ENCODE measurements at places on chromosomes 16 and 17. TPM values are rescaled to one million over a fixed set of nuclear protein-coding genes. Genes with fewer than 3 reads are reported as not detected.
A peak's percentile ranks its signal among the peaks of the same experiment; 100 is the strongest.

GRCh38 chr17:80510772-80511171 is 33.9 kb upstream of the RPTOR start:
- no peak for DNase-seq

DNA sequence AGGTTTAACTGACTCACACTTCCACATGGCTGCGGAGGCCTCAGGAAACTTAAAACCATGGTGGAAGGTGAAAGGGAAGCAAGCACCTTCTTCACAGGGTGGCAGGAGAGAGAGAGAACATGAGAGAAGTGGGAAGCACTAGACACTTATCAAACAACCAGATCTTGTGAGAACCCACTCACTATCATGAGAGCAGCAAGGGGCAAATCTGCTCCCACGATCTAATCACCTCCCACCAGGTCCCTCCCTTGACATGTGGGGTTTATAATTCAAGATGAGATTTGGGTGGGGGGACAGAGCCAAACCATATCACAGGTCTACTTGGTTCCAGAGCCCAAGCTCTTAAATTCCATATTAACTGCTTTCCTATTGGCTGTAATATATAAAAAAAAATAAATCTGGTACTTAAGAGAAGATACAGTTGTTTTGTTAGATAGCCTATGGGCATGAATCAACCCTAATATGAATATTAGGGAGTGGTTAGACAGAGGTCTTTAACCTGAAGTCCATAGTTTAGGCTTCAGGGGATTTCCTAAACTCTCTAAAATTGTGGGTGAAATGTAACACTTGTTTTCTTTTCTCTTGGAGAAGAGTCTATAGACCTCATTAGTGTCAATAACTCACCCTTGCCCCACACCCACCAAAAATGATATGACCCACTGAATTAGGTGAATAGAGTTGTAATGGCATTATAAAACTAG is 56.7 kb downstream of the SKAP1 start:
- DNase-seq = no peak

GRCh38 chr16:27634779-27635178 is 84.8 kb downstream of the KATNIP start:
- no peak for DNase-seq

GRCh38 chr16:49349446-49350168 is 24.0 kb upstream of the C16orf78 start:
- DNase-seq = no peak

- DNase-seq = no peak
Observed at GRCh38 chr16:3152027-3152276, 17.1 kb downstream of the ZNF213 start.

DNA sequence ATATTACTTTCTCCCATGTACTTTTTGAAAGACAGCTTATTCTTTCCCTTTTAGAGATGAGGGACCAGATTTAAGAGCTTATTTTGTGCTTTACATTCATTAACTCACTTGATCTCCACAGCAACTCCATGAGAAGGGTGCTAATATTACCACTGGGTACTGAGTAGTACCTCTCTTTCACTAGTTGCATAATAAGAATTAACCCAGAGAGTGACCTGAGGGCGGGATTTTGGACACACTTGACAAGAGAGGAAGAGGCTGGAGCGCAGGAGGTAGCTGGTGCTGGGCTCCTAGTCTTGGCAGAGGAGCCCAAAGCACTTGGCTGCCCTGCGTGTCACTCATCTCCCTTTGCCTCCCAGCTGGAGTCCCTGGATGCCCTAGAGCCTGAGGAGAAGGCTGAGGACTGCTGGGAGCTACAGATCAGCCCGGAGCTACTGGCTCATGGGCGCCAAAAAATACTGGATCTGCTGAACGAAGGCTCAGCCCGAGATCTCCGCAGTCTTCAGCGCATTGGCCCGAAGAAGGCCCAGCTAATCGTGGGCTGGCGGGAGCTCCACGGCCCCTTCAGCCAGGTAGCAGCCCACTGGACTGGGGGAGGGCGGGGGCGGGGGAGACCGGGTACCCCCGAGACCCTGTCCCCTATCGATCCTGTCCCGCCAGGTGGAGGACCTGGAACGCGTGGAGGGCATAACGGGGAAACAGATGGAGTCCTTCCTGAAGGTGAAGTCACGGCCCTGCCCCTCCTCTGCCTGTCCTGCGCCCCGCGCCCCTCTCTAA is 1.7 kb upstream of the MAZ start:
- DNase-seq = no peak

DNA sequence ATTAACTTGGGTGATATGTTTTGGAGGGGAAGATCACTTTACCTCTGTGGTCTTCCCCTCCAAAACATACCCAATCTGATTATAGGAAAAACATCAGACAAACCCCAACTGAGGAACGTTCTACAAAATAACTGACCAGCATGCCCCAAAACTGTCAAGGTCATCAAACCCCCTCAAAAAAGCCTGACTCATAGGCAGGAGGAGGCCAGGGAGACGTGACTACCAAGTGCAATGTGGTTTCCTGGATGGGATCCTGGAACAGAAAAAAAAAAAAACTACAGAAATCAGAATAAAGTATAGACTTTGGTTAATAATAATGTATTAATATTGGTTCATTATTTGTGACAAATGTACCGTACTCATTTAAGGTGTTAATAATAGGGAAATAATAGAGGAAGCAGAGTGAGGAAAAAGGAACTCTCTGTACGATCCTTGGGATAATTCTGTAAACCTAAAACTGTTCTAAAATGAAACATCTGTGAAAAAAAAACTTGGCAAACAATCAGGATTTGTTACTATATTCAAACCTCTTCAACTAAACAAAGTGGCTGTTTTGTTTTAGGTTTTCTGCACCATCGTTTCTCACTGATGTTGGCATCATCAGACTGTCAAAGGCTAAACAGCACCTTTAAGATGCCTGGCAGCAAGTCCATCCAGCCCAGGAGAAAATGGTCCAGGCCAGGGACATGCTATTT is 266.7 kb upstream of the SDK2 start:
- no peak for DNase-seq

DNA sequence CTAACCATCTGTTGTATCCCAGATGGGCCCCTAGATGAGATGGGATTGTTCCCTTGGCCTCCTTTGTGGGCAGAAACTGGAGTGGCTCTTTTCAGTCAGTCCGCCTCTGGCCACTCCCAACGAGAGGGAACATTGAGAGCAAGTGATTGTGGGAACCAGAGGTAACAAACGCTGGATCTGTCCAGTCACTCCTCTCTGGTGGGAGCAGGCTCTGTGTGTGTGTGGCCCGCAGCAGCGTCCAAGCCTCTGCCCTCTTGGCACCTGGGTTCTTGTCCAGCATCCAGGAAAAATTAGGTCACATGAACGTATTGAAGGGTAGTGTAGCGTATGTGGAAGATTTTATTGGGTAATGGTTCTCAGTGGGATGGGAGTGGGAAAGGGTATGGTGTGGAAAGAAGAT is 101.9 kb upstream of the COX10 start:
- DNase-seq = no peak

DNA sequence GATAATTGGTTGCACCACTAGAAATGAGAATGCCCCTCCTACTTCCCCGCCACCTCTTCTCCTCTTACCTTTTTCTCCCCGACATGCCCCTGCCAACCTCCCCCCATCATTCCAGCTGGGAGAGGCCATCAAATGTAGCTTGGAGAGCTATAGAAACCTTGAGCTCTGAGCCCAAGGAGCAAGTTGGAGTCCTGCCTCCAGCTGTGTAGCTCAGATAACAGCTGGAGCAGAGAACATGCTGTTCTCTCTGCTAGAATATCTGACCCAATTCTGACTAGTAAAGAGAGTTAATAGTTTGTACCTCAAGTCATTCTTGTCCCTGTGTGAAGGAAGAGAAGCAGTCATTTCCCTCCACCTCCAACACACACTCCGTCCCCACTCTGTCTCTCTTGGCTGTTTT is 490.3 kb downstream of the MAF start:
- no peak for DNase-seq

DNA sequence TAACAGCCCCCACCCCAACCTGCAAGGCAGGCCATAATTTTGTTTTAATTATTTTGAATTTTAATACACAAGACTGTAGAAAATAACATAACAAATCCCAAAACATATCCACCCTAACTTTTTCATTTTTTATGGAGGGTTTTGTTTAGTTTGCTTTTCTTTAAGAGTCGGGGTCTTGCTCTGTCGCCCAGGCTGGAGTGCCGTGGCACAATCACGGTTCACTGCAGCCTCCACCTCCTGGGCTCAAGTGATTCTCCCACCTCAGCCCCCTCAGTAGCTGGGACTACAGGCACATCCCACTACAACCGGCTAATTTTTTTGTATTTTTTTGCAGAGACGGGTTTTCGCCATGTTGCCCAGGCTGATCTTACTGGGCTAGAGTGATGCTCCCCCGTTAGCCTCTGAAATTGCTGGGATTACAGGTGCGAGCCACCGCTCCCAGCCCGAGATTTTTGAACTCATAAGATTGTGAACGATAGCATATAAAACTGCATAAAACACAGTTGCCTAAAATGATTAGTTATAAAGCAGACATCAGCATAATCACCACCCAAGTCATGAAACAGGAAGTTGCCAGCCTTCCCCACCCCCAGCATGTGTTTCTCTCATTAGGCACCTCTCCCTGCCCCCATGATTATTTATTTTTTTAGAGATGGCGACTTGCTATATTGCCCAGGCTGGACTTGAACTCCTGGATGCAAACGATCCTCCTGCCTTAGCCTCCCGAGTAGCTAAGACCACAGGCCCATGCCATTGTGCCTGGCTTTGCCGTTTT is 13.6 kb upstream of the DOC2B start:
- DNase-seq = no peak

- no peak for DNase-seq
Observed at GRCh38 chr16:71359431-71359830, 908 bp downstream of the CALB2 start.

GRCh38 chr16:54040975-54041374 is 245.6 kb downstream of the IRX3 start:
- no peak for DNase-seq

DNA sequence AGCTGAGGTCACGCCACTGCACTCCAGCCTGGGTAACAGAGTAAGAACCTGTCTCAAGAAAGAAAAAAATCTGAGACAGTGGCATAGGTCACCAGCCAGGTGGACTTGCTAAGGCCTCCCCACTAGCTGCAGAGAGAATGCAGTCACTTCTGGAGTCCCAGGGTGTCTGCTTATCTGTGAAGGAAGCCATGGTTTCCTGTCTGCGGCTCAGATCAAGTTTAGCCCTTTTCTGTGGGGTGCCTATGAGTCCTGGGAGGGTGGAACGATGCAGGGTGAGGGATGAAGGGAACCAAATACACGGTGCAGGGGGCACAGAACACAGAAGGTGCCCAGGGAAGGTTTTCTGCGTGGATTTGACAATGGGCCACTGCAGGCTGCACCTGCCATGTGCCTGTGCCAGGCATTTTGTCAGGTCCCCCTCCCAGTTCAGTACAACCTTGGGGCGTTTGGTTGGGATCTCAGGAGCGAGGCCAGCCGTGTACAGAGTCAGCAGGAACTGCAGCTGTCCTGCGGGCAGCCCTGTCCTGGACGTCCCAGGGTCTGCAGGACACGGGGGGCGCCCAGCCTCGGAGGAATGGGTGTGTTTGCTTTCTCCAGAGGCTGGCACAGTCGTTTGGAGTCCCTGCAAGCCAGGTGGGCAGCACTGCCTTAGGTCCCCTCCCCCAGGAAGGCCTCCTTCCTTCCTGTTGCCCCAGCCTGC is 41.8 kb downstream of the RAB11FIP4 start:
- peak; percentile 34 for DNase-seq

DNA sequence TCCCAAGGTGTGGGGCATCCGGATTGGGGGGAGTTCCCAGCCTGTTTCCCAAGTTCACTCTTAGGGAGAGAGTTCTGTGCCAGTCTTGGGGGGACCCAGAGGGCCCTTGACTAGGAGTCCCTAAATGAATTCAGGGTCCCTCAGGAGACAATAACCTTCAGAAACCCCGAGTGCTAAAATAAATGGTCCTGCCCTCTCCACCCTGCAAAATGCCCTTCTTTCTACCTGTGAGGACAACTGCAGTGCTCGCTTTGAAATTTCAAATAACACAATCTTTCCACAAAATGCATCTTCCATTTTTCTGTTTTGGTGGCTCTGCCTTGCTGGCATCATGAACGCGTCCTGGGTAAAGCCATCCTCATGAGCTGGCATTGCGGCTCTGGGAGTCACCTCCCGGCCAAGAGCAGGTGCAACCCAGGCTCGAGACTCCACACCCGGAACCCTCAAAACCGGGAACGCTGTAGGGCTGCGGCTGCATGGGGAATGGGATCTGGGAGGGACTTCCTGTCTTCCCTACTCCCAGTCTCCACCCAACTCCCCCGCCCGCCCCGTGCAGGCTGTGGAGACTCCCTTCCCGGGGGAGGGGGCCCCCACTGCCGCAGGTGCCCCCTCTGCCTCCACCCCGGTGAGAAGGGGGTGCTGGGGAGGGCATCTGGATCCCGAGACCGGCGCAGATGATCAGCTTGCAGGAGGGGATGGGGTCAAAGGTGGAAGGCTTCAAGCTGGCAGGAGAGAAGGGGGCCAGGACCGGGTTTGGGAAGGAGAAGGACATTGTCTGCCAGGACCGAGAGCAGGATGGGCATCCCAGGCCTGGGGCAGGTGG is at the start of gene ZNF205:
Gene ZNF205 (plus strand): TSS at position 529 of the 823 bp plus-strand sequence. CDS start 845 bp downstream, outside the sequence.
- no peak for DNase-seq

- DNase-seq = no peak
Observed at GRCh38 chr16:86508947-86509758, 1.2 kb upstream of the FOXF1 start.

DNA sequence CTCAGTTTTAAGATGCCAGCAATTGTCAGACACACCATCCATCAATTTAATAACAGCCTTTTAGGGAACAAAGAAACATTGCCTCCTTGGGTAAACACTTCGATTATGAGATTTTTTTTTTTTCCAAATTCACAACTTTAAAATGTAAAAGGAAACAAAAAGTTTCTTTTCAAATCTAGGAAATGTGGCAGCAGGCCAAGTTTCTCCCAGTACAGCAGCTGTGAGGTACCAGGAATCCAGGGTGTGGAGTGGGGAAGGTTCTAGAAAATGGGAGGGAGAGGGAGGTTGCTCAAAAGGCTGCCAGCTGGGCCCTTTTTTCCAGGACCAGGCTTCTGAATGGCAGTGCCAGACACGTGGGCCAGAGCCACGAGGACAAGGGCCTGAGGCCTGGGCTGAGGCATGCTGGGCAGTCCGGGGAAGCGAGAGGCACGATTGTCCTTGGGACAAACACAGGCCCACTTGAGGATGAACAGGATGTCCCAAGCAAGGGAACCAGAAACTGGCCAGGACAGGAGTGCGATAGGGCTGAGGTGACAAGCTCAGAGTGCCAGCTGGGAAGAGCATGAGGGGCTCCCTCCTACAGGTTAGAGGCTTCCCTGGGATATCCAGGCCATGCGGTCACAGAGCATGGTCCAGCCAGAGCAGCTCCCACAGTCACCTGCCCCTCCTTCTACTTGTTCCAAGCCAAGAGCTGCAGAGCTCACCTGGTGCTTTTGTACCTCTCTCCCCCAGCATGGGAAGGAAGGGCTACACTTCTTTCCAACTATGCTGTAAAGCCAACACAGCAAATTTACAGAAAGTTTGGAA is 215.1 kb downstream of the KATNIP start:
- no peak for DNase-seq

The IGFALS gene
- not detected for total RNA-seq

The SALL1 gene
- total RNA-seq = not detected

The MYH3 gene
- total RNA-seq = 6.5 TPM

The HSPB9 gene
- not detected for total RNA-seq

The LGALS9B gene
- total RNA-seq = not detected

The SEZ6L2 gene
- 0.32 TPM for total RNA-seq

All from activated T-helper 1 cell treated with anti-CD3 and anti-CD28 coated beads, Interleukin-12 subunit alpha, Interleukin-12 subunit beta, Interleukin-2, Interleukin-4 antibody, amounts not matched to agents 30 ng/mL and 10 ng/mL and 1 ng/mL, durations not matched to agents 14 hours and 24 hours and 36 hours (primary cell).